Nephron progenitor cell (in vitro differentiated cells): ENCODE measurements at places on chromosomes 13 and 19.

GRCh38 chr13:93687261-93687660, 460.7 kb downstream of the GPC6 start:
- DNase-seq = no peak
- H3K4me1 ChIP-seq = no peaks in the 10 kb centered on the region
- H3K4me3 ChIP-seq = no peak overlapping the region
- H3K27me3 ChIP-seq = no peaks in the 10 kb centered on the region
- no peaks in the 10 kb centered on the region for H3K36me3 ChIP-seq

GRCh38 chr13:42076309-42076713, 27.9 kb downstream of the DGKH start:
- peaks cover 16% of the 10 kb centered on the region for H3K4me1 ChIP-seq
- no peak overlapping the region for H3K4me3 ChIP-seq
- H3K27me3 ChIP-seq = no peaks in the 10 kb centered on the region
- H3K27ac ChIP-seq = no peak overlapping the region
- peaks cover 20% of the 10 kb centered on the region for H3K36me3 ChIP-seq

GRCh38 chr13:62043600-62043999, 628.0 kb upstream of the PCDH20 start:
- H3K36me3 ChIP-seq = no peaks in the 10 kb centered on the region
- H3K27ac ChIP-seq = no peak overlapping the region
- H3K4me3 ChIP-seq = no peak overlapping the region
- no peak for DNase-seq
- H3K27me3 ChIP-seq = no peaks in the 10 kb centered on the region

DNA sequence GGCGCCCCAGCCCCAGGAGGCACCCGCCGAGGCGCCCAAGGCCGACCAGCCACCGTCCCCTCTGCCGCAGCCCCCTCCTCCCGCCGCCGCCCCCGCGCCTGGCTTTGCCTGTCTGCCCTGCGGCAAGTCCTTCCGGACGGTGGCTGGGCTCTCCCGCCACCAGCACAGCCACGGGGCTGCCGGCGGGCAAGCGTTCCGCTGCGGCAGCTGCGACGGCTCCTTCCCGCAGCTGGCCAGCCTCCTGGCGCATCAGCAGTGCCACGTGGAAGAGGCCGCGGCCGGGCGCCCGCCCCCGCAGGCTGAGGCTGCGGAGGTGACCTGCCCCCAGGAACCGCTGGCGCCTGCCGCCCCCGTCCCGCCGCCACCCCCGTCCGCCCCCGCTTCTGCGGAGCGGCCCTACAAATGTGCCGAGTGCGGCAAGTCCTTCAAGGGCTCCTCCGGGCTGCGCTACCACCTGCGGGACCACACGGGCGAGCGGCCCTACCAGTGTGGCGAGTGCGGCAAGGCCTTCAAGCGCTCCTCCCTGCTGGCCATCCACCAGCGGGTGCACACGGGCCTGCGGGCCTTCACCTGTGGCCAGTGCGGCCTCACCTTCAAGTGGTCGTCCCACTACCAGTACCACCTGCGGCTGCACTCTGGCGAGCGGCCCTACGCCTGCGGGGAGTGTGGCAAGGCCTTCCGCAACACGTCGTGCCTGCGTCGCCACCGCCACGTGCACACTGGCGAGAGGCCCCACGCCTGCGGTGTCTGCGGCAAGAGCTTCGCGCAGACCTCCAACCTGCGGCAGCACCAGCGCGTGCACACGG, 2.6 kb upstream of the NAT14 start:
- no peak overlapping the region for H3K27ac ChIP-seq
- H3K27me3 ChIP-seq = peaks cover under 1% of the 10 kb centered on the region
- peaks cover 7% of the 10 kb centered on the region for H3K36me3 ChIP-seq
- H3K4me3 ChIP-seq = no peak overlapping the region

- no peak overlapping the region for H3K27ac ChIP-seq
- no peaks in the 10 kb centered on the region for H3K4me1 ChIP-seq
- no peak for DNase-seq
- H3K27me3 ChIP-seq = peaks cover 2% of the 10 kb centered on the region
- no peaks in the 10 kb centered on the region for H3K36me3 ChIP-seq
- H3K4me3 ChIP-seq = no peak overlapping the region
Measured at GRCh38 chr13:59801107-59801880, 362.4 kb downstream of the DIAPH3 start.

- no peak for DNase-seq
- peaks cover 52% of the 10 kb centered on the region for H3K4me1 ChIP-seq
- no peaks in the 10 kb centered on the region for H3K27me3 ChIP-seq
Measured at GRCh38 chr19:43618921-43619261, 538 bp downstream of the ZNF428 start.

GRCh38 chr19:1774989-1775772, 21.9 kb downstream of the ONECUT3 start:
- H3K27me3 ChIP-seq = peaks cover 99% of the 10 kb centered on the region
- DNase-seq = no peak
- H3K36me3 ChIP-seq = peaks cover 14% of the 10 kb centered on the region
- H3K4me1 ChIP-seq = no peaks in the 10 kb centered on the region
- H3K27ac ChIP-seq = no peak overlapping the region

GRCh38 chr13:49246850-49247642, 679 bp upstream of the CDADC1 start:
- H3K4me3 ChIP-seq = peak overlapping the region; percentile 100
- peak overlapping the region; percentile 97 for H3K27ac ChIP-seq

DNA sequence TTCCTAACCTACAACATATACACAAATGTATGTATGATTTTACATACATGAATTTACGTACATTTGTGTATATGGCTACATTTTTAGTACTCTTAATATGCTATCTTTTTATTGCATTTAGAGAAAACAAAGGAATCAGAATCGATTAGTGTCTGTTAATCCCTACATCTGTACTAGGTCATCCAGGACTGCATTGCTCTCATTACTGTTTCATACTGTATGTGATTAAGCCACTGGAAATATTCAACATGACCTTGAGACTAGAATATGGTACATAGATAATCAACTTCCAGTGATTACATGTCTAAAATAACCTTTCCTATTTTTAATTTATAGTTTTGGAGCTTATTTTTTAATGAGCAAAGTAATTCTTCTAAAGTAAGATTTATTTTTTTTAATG, 5.3 kb upstream of the MAB21L1 start:
- no peak overlapping the region for H3K4me3 ChIP-seq
- no peak overlapping the region for H3K27ac ChIP-seq

- no peaks in the 10 kb centered on the region for H3K27me3 ChIP-seq
- peaks cover 24% of the 10 kb centered on the region for H3K4me1 ChIP-seq
- H3K36me3 ChIP-seq = peaks cover 27% of the 10 kb centered on the region
- no peak overlapping the region for H3K4me3 ChIP-seq
- H3K27ac ChIP-seq = no peak overlapping the region
Measured at GRCh38 chr19:8257052-8257443, 47.9 kb downstream of the CERS4 start.

DNA sequence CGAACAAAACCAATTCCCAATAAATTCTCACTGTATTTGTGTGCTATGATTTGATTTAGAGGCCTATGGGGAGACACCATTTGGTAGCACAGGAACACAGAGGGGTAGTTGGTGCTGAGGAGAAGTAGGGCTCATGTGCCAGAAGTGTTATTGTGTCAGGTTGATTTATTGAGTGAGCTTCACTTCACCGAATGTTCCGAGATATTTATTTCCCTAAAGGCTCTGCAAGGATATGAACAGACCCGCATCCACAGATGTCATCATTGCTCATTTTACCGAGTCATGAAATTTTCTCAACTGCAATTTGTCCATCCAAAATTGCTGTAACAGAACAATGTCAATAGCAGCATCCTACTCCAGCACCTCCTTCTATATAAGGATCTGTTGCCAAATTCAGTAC, 69.5 kb downstream of the DACH1 start:
- DNase-seq = peak; percentile 13
- H3K27ac ChIP-seq = peak overlapping the region; percentile 83
- peaks cover 26% of the 10 kb centered on the region for H3K36me3 ChIP-seq
- peaks cover 73% of the 10 kb centered on the region for H3K4me1 ChIP-seq

- H3K27me3 ChIP-seq = peaks cover 73% of the 10 kb centered on the region
- H3K27ac ChIP-seq = no peak overlapping the region
- no peak overlapping the region for H3K4me3 ChIP-seq
- no peaks in the 10 kb centered on the region for H3K36me3 ChIP-seq
Measured at GRCh38 chr19:39277598-39277997, 9.4 kb downstream of the IFNL2 start.

DNA sequence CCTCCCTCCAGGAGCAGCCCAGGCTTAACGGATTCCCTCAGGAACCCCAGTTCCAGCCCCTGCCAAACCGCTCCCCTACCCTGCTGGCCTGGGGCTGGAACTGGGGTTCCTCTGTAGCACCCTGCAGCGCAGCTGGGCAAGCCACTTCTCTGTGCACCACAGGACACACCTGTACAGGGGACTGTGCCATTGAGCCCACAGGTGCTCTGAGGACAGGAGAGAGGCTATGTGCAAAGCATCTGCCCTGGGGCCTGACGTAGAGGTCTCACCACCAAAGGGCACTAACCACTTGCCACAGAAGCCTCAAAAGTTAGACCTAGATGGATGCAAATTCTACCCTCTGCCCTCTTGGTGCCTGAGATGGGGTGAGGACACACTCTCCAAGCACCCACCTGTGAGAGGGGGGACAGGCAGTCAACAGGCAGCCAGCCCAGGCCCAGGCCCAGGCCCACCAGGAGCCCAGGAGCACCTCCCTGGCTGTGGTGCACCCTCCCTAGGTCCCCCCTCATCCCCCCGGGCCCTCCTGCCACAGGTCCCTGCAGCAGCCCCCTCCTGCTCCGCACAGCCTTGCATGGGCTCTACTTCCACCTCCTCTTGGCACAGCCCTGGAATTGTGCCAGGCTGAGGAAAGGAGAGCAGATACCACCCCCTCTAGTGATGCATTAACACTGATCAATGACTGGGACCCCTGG, 27.6 kb upstream of the SLC35E1 start:
- H3K4me3 ChIP-seq = no peak overlapping the region
- no peak for DNase-seq
- peaks cover 37% of the 10 kb centered on the region for H3K4me1 ChIP-seq
- H3K27ac ChIP-seq = no peak overlapping the region
- peaks cover 8% of the 10 kb centered on the region for H3K27me3 ChIP-seq
- no peaks in the 10 kb centered on the region for H3K36me3 ChIP-seq

GRCh38 chr19:7910321-7911161, 4.1 kb upstream of the TGFBR3L start:
- peaks cover 23% of the 10 kb centered on the region for H3K27me3 ChIP-seq
- H3K4me3 ChIP-seq = no peak overlapping the region
- peaks cover 14% of the 10 kb centered on the region for H3K4me1 ChIP-seq
- H3K27ac ChIP-seq = no peak overlapping the region

DNA sequence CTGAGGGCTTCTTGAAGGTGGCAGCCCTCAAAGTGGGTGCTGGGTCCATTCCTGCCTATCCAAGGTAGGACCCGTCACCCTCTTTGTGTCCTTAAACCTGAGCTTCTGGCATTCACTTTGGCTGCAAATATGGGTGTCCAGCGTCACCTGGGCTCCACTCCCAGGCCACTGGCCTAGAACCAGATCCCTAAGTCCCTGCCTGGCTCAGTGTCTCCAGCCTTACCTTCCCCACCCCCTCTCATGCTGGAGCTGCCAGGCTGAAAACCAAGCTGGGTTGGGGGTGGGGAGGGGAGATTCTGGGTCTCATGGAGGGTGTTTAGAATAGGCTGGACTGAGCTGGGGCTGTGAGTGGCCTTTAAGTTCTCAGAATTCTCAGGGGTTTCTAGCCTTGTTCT, 12.4 kb downstream of the PDE4A start:
- peaks cover 16% of the 10 kb centered on the region for H3K4me1 ChIP-seq
- H3K36me3 ChIP-seq = no peaks in the 10 kb centered on the region
- H3K27ac ChIP-seq = no peak overlapping the region
- peak overlapping the region; percentile 68 for H3K4me3 ChIP-seq

DNA sequence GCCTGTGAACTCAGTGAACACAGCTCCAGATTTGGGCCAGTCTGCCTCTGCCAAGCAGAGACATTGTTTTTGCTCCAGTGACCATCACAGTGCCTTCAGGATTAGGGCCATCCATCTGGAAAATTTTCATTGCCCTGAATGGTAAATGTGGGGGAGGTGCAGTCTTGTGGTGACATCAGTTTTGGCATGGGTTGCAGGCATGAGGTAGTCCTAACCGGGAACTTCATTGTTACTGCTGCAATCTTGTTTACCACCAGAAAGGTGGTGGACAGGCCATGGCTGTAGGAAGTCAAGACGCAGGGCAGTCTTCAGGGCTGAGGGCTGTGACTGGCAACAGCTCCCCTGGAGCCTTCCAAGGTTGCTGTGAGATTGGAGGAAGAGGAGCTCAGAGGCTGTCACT, 55.2 kb downstream of the SPATA13 start:
- peaks cover 2% of the 10 kb centered on the region for H3K27me3 ChIP-seq
- peaks cover 20% of the 10 kb centered on the region for H3K4me1 ChIP-seq
- DNase-seq = no peak
- H3K27ac ChIP-seq = no peak overlapping the region

GRCh38 chr13:43510956-43511901, 275.5 kb downstream of the ENOX1 start:
- no peak overlapping the region for H3K27ac ChIP-seq
- no peak for DNase-seq
- H3K4me1 ChIP-seq = peaks cover 8% of the 10 kb centered on the region
- H3K4me3 ChIP-seq = no peak overlapping the region

GRCh38 chr13:98450026-98450425, 126.9 kb downstream of the STK24 start:
- H3K27me3 ChIP-seq = peaks cover 9% of the 10 kb centered on the region
- H3K36me3 ChIP-seq = peaks cover 67% of the 10 kb centered on the region
- H3K4me3 ChIP-seq = no peak overlapping the region
- no peak for DNase-seq
- peak overlapping the region; percentile 93 for H3K27ac ChIP-seq

DNA sequence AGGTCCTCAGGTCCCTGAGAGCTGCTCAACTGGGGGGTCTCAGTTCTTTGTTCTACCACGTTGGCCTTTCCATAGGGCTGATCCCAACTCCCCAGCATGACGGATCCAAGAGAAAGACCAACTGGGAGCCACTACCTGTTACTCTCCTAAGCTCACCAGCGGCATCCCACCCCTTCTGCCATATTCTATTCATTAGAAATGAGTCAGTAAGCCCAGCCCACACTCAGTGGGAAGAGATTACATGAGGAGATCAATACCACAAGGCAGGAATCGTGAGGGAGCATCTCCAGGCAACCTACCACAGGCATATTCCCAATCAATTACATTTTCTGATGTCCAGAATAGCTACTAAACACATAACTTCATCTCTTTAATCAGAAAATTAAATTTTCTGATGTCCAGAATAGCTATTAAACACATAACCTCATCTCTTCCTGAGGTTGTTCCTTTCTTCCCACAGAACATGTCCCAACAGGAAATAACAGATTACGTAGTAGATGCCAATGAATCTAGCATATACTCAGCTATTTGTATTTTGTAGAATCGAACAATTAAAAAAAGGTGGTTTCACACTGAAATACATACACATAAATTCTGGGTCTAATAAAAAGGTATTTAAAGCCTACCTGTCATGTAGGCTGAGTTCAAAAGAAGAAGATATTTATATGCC, 708.1 kb upstream of the ARGLU1 start:
- no peaks in the 10 kb centered on the region for H3K36me3 ChIP-seq
- H3K4me3 ChIP-seq = no peak overlapping the region
- peaks cover 4% of the 10 kb centered on the region for H3K4me1 ChIP-seq
- no peak for DNase-seq
- no peak overlapping the region for H3K27ac ChIP-seq
- H3K27me3 ChIP-seq = no peaks in the 10 kb centered on the region

DNA sequence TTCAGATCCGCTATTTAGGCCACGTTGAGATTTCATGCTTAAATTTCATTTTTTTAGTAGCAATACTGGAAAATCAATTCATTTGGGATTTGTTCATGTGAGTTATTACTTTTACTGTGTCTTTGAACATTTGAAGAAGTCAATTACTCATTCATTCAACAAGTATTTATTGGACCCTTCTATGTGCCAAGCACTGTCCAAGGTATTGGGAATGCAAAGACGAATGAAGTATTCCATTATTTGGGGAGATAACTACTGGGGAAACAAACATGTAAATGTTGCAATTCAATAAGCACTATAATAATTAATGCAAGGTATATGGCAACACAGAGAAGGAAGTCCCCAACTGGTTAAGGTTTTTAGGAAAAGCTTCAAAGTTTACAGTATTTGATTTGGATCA, 5.7 kb downstream of the CDK8 start:
- H3K4me1 ChIP-seq = peaks cover 36% of the 10 kb centered on the region
- no peaks in the 10 kb centered on the region for H3K27me3 ChIP-seq
- H3K4me3 ChIP-seq = no peak overlapping the region
- no peak for DNase-seq
